NAMALWA (cell line): ENCODE measurements at places on chromosomes 2 and 18.
A peak's percentile ranks its signal among the peaks of the same experiment; 100 is the strongest.

DNA sequence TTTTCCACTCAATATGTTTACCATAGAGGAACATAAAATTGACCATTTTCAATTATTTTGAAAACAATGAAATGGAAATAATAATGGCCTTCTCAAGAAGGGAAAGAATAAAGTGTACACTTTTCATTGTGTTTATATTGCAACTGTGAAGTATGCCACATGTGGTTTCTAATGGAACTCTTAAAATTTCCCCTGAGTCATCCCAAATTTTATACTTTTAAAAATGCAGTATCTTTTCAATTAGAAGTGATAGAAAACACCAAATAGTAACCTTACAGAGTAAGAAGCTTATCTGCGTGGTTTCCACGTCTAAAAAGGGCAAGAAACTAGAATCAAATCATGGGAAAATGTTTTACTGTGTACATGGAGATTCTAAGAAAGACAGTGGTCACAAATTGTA is 70.0 kb downstream of the SCG2 start:
- no peak for DNase-seq

DNA sequence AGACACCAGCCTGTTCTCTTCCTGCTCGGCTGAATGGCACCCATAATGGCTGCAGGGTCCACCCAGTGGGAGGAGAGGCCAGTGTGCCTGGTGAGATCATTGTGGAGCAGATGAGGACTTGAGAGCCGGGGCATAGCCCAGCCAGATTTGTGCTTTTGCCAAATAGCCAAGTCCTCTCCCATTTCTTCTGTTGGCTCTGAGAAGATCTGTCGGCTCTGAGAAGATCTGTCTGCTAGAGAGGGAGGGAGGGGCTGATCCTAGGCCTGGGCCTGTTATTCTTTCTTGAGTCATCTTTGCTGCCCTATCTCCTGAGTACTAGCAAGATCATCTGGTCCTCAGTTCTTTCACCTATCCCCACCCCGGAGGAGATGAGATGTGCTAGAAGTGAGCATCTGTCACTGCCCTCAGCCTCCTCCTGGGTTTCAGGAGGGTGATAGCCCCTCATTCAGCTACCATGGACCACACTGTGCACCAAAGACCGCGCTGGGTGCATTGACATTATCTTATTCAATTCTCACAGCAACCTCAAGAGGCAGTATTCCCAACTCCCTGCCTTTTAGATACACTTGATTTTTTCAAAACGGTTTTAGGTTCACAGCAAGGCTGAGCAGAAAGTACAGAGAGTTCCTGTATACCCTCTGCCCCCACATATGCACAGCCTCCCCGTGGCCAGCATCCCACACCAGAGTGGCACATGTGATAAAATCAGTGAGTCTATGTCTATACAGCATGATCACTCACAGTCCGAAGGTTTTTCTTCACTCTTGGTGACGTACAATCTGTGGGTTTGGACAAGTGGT is 98.6 kb downstream of the CAPN13 start:
- DNase-seq: peak; percentile 57

- no peak for DNase-seq
Observed at GRCh38 chr2:135150725-135151124, 98.6 kb downstream of the RAB3GAP1 start.

- no peak for DNase-seq
Observed at GRCh38 chr2:186641132-186641806, 51.4 kb downstream of the ITGAV start.

DNA sequence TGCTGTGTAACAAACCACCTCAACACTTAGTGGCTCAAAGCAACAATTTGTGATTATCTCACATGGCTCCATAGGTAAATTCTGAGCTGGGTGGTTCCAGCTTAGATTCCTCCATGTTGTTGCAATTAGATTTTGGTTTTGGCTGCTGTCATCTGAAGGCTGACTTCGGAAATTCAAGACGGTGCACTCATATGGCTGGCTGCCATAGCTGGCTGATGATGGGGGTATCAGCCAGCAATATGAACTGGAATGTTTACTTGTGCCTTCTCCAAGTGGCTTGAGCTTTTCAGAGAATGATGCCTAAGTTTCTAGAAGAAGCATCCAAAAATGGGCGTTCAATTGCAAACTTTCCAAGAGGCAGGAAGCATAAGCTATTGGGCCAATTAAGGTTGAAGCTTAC is 213.1 kb downstream of the GCA start:
- no peak for DNase-seq

GRCh38 chr18:7727361-7728076 is 160.4 kb downstream of the PTPRM start:
- DNase-seq: no peak

GRCh38 chr18:39761273-39761672 is 2193.8 kb upstream of the PIK3C3 start:
- no peak for DNase-seq

DNA sequence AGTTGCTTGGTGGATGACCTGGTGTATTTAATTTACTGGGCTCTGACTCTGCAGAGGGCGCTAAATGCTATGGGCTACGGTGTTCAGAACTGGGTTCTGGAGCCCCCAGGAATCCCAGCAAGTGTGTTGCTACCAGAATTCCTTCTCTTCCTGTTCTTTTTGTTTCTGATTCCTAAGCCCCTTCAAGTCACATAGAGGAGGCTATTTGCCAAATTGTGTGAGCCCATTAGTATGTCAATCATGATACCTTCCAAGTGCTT is 358.2 kb upstream of the SPRED2 start:
- DNase-seq: no peak

- DNase-seq: no peak
Observed at GRCh38 chr2:134120406-134120732, 133.5 kb upstream of the MGAT5 start.

DNA sequence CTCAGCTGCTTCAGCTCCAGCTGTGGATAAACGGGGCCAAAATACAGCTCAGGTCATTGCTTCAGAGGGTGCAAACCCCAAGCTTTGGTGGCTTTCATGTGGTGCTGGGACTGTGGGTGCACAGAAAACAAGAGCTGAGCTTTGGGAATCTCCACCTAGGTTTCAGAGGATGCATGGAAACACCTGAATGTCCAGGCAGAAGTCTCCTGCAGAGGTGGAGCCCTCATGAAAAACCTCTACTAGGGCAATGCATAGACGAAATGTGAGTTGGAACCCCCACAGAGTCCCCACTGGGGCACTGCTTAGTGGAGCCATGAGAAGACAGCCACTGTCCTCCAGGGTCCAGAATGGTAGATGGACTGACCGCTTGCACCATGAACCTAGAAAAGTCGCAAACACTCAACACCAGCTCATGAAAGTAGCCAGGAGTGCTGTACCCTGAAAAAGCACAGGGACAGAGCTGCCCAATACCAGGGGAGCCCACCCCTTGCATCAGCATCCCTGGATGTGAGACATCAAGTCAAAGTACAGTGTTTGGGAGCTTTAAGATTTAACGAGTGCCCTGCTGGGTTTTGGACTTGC is 147.9 kb upstream of the SOX11 start:
- DNase-seq: no peak

- no peak for DNase-seq
Observed at GRCh38 chr2:24832931-24833701, 39.9 kb downstream of the CENPO start.

DNA sequence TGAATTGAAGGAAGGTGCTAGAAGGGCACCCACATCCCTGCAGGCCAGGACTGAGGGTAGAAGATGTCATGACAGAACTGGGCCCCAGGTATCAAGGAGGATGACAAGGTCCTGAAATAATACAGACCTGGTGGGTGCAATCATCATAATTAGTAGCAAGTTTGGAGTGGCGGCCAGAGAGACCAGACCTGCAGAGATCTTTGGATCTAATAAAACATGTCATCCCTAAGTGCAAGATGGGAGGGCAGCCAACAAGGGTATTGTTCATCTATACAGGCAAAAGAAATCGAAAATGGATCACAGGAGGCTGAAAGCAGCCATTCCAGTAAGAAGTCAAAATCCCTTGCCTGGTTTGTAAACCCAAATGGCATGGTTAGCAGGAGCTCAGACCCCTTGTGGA is 111.3 kb upstream of the BOD1L2 start:
- DNase-seq: no peak

DNA sequence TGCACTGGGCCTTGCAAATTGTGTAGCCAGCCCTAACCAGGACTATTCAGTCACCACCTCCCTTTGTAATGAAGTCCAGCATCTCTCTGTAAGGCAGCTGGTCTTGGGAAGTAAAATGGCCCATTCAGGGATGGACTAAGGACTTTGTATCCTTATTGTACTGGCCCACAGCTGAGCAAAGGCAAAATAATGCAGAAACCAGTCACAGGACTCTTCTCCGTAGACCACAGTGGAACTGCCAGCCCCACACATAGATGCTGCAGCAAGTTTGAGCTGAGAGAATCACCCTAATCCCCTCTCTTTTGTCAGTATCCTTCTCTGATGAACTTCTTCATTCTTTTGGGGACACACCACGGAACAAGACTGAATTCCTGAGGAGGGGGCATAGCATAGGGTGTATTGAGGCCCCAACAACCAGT is 73.6 kb upstream of the RTN4 start:
- no peak for DNase-seq

DNA sequence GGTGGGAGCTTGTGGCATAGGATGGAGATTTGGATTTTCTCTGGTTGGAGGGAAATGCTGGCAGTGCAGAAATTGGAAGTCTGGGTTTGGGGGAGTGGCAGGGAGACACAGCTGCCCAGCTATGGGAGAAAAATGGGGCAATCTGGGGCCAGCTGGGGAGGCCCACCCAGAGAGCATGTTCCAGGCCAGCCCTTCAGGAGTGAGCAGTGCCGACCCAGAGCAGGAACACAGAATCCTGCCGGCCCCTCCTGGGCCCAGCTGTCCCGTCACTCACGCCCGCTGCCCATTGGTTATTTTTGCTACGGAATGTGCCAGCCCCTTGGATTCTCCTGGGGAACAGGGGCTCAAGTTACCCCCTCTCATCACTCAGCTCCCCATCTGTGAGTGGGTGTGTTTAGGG is 4.9 kb downstream of the SPEG start:
- DNase-seq: no peak

- peak; percentile 81 for DNase-seq
Observed at GRCh38 chr2:201860636-201861066, 54.3 kb downstream of the CDK15 start.

DNA sequence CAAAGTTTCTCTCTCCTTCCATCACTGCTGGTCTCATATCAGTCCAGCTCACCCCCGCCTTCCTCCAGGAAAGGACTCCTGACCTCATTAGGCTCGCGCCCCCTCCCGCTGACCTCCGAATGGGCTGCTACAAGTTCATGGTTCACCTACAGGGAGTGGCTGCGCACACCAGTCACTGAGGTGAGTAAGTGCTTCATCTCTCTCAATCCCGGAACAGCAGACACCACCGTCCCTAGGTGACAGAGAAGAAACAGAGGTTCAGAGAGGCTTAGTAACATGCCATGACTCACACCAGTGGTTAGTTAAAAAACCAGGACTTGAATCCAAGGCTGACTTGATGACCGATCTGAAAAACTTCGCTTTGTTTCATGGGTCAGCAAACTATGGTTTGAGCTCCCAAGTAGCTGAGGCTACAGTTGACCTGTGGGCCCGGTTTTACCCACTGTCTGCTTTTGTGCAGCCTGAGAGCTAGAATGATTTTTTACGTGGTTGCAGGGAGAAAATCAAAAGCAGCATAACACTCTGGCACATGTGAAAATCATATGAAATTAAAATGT is 42.0 kb downstream of the ZFP36L2 start:
- no peak for DNase-seq

DNA sequence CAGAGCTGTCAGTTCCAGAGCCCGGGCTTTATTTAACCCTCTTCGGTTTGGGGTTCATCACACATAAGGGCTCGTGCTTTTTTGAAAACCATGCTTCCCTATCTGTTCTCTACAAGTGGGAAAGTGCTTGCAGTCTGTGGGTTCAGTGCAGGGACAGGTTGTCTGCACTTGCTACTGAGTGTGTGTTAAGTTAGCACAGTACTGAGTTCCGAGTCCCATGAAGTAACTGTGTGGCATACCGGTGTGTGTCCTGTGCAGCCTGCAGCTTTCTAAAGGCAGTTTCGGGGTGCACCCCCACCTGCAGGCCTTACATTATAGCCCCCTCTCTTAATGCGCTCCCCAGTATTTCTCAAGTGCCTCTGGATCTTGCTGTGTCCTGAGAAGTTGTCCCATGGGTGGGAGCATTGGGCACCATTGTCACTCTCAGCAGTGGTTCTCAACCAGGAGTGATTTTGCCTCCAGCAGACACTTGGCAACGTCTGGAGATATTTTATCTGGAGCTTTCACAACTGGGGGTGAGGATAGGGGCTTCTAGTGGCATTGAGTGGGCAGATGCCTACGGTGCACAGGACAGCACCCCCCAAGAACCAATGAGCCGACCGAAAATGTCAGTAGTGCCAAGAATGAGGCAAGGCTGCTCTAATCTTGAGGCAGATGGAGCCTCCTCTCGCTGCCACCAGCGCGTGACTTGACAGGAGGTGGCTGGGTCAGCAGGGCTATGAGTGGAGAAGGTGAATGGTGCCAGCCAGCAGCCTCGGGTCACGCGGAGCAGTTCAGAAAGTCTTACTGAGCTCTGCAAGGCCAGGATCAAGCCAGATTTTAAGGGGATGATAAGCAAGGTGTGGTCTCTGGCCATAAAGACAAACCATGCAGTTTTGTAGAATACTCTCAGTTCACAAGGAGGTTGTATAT is 152.2 kb downstream of the SMAD7 start:
- no peak for DNase-seq
